SW 1271 (cell line): ENCODE measurements at places on chromosomes 11 and 22.

DNA sequence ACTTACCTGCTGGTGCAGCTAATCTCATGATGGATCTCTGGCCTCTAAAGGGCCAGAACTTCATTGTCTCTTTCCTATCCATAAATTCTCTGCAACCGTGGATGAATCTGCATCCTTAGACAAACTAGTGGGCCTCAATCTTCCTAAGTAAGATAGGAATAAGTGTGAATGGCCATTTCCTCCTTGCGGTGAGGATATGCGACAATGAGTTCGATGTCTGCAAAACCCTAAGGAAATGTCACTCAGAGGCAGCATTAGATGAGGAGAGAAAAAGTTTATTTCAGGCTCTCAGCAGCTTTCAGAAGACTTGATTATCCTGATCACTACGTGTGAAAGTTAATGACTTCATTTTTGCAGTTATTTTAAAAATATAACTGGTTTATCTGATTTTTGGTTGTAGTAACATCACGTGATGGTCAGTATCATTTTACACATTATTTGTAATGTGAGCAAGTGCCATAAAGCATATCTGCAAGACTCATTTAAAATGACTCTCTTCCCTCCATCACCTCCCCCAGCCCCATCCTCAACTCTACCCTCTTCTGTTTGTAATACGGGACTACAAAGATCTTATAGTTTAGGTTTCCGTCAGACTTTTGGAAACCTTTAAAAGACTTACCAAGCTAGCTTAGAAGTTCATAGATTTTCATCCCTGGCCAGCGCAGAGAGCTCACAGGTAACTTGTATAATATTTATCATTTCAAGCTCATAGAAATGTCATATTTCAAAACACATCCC is 10.2 kb downstream of the GRAP2 start:
- no peak for DNase-seq

DNA sequence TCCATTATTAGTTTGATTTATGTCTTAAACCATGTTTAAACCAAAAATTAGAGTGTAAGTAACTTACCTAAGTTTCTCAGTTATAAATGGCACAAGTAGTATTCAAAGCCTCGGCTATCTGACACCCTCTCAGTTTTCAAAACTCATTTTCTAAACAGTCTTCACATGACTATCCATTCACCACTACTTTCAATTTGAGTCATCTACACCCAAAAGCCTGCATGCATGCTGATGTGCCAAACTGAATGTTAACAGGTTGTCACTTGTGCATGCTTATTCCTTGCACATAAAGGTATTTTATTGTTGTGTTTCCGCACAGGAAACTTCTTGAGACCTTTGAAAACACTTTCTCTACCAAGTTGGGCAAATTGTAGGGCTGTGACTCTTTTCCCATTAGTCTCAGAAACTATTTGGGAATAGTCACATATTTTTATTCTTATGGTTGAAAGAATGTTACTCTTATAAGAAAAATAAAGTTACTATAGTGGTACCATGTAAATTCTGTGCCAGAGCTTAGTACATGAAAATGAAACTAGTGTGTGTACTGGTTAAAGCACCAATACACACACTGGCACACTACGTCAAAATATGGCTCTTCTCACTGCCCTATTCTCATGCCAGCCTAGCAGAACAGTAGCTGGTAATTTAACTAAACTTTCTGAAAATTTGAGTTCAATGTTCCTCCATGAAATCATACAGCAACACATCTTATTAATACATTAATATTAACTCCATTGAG is 2.2 kb upstream of the OR51E2 start:
- DNase-seq, result no peak

DNA sequence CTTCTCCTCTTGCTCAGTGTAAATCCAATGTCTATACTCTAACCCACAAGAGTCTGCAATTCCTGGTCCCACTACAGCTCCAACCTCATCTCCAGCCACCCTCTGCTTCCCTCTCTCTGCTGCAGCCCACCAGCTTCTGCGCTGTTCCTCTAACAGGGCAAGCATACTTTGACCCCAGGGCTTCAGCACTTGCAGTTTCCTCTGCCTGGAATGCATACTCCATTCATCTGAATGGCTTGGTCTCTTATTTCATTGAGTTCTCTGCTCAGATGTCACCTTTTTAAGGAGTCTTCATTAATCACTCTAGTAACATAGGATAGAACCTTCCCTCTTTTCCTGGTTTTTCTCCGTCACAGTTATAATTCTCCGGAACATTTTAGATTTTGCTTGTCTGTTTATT is 141.6 kb downstream of the BUD13 start:
- no peak for DNase-seq

- DNase-seq, result no peak
These were observed 68.4 kb upstream of the SORL1 start for GRCh38 chr11:121383716-121384115.

GRCh38 chr22:31046539-31047226 is 34.4 kb upstream of the SMTN start:
- no peak for DNase-seq

DNA sequence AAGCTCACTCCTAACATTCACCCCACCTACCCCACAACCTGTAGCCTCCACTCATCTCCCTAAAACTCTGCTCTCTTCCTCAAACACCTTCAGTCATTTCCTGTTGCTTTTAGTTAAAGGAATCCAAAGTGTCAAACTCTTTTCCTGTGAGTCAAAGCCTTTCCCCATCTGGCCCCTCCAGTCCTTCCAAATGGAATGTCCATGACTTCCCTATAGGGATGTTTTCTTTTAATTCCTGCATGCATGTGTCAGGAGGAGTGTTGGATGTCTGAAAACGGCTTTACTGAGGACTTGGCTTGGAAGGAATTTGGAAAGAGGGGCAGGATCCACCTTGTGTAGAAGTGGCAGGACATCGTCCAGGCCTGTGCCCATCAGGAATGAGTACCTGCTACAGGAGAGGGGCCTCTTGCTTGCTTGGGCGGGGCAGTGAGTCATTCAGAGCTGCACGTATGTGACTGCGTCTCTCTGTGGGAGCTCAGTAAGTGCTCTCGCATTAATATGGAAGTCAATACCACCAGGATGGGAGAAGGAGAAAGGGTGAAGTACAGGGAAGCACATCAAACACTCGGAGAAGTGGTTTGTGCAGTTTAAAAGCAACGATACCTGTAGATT is 491.9 kb downstream of the OPCML start:
- DNase-seq, result no peak

GRCh38 chr11:36214976-36215692 is 74.1 kb downstream of the COMMD9 start:
- DNase-seq, result no peak

DNA sequence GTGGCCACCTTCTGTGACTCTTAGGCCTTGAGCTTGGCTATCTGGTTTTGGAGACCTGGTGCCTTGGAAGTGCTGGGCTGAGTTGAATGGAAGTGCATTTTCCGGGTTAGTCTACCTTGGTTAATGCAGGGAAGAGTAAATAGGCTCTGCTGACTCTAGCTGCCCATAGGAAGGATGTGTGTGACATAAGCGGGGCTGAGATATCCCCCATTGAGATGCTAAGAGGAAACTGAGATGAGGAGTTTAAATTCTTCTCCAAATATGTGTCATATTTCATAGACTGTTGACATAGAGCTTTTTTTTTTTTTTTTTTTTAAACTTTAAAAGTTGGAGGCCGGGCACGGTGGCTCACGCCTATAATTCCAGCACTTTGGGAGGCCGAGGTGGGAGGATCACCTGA is 30.8 kb downstream of the ZNRF3 start:
- no peak for DNase-seq

DNA sequence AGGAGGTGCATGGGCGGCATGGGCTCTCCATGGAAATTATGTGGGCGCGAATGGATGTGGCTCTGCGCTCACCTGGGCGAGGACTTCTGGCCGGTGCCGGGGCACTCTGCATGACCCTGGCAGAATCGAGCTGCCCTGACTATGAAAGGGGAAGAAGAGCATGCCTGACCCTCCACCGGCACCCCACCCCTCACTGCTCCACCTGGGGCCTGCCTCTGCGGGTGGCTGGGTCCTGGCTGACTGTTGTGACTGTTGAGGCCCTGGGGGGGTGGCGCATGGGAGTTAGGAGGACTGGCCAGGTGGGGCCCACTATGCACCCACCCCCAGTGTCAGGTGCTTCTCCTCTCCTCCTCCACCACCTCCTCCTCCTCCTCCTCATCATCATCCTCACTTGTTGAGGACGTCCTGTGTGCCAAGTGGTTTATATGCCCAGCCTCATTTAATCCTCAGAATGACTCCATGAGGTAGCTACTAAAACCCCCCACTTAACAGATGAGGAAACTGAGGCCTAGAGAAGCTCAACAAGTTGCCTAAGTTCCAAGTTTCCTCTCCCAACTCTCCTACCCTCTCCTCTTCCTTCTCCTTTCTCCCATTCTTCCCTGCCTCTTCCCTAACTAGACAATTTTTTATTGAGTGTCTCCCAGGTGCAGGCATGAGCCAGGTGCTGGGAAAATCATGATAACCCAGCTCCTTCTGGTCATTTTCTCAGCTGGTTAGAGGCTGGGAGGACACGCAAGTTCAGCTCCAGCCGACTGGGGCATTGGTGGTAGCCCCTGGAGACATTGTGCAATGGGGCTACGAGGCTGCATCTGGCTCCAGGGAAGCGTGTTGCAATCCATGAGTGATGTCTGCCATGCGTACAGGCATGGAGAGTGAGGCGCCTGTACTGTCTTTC is 2.3 kb downstream of the MYEOV start:
- DNase-seq, result no peak

GRCh38 chr22:17647991-17648390 is 9.4 kb downstream of the BCL2L13 start:
- no peak for DNase-seq

GRCh38 chr22:23264610-23265367 is 84.5 kb downstream of the BCR start:
- no peak for DNase-seq

GRCh38 chr11:116193321-116194131 is 579.3 kb downstream of the BUD13 start:
- DNase-seq, result no peak

DNA sequence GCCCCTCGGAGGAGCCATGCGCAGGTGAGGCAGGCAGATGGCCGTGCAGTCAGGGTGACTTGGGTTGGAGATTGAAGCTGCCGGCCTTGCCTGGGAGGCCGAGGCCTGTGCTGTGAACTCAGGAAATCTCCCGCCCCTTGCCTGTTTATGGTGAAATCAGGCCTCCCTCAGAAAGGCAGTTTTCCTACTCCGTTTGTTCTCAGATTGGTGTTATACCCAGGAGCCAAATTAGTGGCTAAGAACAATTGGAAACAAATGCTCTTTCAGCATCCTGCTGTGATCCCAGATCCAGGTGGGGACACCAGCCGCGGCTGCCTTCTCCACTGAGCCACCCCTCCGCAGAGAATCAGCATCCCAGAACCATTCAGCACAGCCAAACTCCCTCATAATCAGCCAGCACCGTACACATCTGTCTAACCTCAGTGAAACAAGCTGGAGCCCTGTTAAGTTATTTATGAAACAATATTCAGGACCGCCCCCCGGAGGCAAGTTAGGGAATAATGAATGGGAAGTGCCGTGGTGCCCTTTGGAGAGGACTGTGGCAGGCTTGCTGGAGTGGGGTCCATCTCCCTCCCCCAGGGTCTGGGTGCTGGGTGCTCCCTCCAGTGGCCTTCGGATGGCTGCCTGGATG is 60.0 kb downstream of the PKNOX2 start:
- DNase-seq, result peak; percentile 4

GRCh38 chr22:44245867-44246266 is 65.1 kb downstream of the PARVG start:
- DNase-seq, result no peak

- DNase-seq, result no peak
These were observed 84.1 kb downstream of the FBLN1 start for GRCh38 chr22:45586651-45587405.

GRCh38 chr11:111310088-111310487 is 11.7 kb downstream of the POU2AF3 start:
- DNase-seq, result no peak

- DNase-seq, result no peak
These were observed 301.8 kb upstream of the CADM1 start for GRCh38 chr11:115806056-115806455.

DNA sequence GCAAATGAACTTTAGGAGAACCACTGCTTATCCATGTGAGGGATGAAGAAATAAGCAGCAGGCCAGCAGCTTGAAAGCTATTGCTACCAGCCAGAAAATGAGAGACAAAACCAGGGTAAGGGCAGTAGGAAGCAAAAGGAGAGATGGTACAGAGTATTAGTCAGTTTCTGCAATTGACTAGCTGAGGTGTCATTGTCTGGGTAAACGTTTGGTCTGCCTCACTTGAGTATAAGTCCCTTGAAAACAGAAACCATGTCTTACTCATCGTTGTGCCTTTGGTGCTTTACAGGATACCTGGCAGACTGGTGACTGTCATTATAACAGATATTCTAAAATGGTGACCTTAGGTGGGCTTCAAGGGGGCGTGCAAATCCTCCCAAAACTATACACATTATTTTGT is 63.9 kb upstream of the USP47 start:
- no peak for DNase-seq

- DNase-seq, result no peak
These were observed 147.3 kb downstream of the CCDC34 start for GRCh38 chr11:27215471-27216269.

GRCh38 chr11:71193431-71193830 is 58.9 kb downstream of the SHANK2 start:
- no peak for DNase-seq

DNA sequence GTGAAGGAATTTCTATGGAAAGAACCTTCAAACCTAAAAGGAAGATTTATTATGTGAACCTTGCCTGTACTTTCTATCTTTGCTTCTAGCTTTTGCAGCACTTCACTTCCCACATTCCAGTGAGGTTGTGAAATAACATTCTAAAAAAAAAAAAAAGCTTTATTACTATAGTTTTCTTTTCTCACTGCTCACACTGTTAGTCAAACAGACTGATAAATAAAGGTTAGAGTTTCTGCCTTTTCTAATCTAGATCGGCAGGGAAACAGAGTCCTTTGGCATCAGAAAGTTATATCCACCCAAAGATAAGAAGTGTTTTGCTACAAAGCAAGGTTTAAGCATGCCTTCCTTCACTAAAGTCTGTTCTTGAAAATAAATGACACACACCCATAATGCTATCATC is 2.8 kb downstream of the AAMDC start:
- DNase-seq, result no peak

DNA sequence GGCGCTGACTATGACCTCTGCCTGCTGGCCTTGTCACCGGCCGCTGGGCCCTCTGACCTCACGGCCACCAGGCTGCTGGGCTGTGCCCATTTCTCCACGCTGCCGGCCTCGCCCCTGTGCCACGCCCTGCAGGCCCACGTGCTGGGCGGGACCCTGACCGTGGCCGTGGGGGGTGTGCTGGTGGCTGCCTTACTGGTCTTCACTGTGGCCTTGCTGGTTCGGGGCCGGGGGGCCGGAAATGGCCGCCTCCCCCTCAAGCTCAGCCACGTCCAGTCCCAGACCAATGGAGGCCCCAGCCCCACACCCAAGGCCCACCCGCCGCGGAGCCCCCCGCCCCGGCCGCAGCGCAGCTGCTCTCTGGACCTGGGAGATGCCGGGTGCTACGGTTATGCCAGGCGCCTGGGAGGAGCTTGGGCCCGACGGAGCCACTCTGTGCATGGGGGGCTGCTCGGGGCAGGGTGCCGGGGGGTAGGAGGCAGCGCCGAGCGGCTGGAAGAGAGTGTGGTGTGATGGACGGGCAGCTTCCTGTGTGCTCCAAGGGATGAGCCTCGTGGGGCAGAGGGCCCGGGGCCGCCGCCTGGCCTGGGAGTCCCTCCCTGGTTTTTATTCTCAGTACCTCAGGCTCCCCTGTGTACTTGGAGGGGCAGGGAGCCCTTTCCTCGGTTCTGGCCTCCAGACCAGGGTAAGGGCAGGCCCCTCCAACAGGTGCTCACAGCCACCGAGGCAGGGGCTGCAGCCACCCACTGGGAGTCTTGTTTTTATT is 3.0 kb downstream of the LRFN4 start:
- DNase-seq, result no peak
